NCI-H2029 treated with DMSO at 0.1 percent for 48 hours (cell line): ENCODE measurements at places on chromosomes 3 and 15.

DNA sequence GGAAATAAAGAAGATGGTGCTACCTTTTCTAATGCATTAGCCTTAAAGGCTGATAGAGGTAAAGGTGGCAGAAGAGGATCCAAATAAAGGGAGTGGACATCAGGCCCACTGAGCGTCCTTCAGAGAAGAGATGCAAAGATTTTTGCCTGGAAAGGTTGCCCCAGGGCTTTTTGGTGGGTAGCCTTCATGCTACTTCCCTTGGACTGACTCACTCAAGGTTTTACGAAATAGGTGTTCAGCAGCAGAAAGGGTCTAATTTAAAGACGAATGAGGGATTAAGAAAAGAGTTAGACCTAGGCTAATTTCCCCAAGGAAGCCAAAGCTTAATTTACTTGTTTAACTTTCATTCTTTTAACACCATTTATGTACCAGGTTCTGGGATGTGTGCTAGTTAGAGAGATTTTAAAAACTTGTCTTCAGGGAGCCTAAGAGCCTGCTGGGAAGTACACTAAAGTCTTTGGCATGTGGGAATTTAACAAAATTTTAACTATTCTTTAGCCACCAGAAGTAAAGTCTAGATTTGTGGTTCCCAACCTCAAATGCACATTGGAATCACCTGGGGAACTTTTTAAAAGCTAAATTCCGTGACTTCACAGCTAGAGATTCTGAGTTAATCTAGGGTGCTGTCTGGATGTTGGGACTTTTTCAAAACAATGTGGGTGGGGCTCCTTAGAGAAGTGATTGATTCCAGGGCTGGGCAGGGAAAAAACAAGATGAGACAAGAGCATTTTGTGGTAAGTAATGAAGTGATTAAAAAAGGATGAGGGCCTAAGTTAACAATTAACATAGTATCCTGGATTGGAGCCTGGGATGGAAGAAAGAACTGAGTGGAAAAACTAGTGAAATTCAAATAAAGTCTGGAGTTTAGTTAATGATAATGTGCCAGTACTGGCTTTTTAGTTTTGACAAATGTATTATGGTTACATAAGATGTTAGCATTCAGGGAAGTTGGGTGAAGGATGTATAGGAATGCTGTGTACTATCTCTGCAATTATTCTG, 3.4 kb downstream of the IL20RB start:
- no peak for DNase-seq

- no peak for DNase-seq
Measured at GRCh38 chr3:124888482-124889441, 1.6 kb upstream of the ITGB5 start.

DNA sequence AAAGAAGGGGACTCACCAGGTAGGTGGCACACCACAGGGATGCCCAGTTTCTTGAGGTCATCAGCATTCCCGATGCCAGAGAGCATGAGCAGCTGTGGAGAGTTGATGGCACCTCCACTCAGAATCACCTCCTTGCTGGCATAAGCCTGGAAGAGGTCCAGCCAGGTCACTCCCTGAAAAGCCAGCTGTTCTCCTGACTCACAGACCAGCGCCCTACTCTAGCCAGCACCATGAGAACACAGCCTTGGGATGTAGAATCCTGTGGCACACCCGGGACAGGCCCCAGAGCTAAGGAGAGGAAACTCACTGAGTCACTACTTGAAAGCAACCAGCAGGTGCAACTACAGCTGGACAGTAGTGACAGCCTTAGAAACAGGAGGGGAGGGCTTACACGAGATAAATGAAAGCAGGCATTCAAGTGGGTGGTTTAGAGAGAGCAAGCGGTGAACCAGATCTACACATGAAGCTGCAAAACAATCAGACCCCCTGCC, 24.5 kb downstream of the CHDH start:
- DNase-seq, result no peak

- no peak for DNase-seq
Measured at GRCh38 chr15:23038726-23039142, 635 bp downstream of the TUBGCP5 start.

- no peak for DNase-seq
Measured at GRCh38 chr15:52234596-52235541, 43.7 kb upstream of the GNB5 start.

GRCh38 chr3:16052964-16053363, 121.5 kb upstream of the GALNT15 start:
- DNase-seq, result no peak

DNA sequence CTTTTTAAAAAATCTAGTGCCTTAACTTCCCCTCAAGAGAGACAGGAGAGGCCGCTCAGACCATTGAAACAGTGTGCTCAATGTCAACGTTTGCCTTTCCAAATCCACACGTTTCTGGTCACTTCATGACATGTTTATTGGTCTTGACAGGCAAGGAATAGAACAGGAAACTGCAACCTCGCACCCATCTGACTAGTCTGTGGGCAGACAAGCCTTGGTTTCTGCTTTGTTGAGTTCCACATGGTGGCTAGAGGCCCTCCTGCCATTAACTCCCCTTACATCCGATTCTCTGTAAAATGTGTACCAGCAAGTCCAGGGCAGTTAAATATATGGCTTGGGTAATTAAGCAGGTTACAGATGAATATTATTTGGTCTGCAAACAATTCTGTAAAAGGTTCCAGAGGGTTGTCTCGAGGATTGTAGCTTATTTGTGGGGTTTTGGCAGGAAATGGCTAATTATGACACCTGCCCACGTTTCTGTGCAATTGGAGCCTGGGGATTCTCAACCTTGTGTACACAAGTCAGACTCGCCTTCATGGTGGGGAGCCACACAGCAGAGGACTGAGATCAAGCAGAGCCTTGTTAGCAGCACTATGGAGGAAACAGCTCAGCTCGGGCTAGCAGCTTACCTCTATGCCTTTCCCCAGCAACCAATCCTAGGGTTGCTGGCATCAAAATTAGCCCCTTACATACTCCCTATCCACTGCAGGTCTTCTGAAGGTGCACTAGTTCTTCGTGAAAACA, 317.5 kb upstream of the IGF1R start:
- DNase-seq, result peak; percentile 51
